ENCODE measurements at places on chromosomes 4 and X. TPM values are rescaled to one million over a fixed set of nuclear protein-coding genes. Genes with fewer than 3 reads are reported as not detected.
A peak's percentile ranks its signal among the peaks of the same experiment; 100 is the strongest.

DNA sequence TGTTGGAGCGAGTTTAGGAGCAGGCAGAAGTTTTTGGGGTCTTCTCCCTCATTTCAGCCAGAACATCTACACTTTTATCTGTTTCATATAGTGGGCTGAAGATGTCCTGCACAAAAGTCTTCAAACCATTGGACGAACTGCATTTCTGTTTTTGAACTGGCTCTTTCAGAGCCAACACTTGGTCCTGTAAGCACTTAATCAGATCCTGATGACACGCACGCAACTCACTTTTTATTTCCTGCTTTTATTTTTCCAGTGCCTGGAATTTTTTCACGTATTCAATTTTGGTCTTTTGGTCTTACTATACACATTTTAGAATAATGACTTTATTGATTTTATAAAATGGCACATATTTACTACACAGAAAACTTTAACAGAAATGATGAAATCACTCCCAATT, 40.2 kb upstream of the NKX3-2 start:
- DNase-seq, result no peak

GRCh38 chrX:85136409-85136808, 107.2 kb downstream of the SATL1 start:
- DNase-seq, result no peak

Gene HPRT1
- 120 TPM for total RNA-seq

Gene TMSB15A
- not detected for total RNA-seq

- DNase-seq, result no peak
Observed at GRCh38 chr4:59904331-59904730, 1295.8 kb upstream of the ADGRL3 start.

Gene CLIC2
- 0.49 TPM for total RNA-seq

- no peak for DNase-seq
Observed at GRCh38 chrX:111035991-111036390, 60.0 kb upstream of the PAK3 start.

Gene LRIT3
- 0.16 TPM for total RNA-seq

- peak; percentile 37 for DNase-seq
Observed at GRCh38 chr4:85610450-85610849, 135.5 kb downstream of the ARHGAP24 start.

Gene WAS
- 81.6 TPM for total RNA-seq

DNA sequence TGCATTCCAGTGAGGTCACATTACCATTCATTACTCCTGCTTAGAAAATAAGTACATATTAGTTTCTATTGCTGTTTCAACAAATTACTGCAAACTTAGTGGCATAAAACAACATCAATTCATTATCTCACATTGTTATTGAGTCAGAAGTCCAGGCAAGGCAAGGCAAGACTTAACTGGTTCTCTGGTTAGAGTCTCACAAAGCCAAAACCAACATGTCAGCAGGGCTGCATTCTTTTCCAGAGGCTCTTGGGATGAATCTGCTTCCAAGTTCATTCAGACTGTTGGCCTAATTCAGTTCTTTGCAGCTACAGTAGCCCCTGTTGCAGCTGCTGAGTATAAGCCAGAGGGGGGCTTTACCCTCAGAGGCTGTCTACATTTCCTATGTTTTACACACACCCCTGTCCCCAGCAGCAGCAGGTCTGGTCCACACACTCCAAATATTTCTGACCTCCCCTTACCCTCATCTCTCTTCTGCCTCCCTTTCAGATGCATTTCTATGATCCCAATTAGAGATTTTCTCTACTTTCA, 892.1 kb upstream of the EPHA5 start:
- DNase-seq, result no peak

Gene HSD17B10
- 97.6 TPM for total RNA-seq

DNA sequence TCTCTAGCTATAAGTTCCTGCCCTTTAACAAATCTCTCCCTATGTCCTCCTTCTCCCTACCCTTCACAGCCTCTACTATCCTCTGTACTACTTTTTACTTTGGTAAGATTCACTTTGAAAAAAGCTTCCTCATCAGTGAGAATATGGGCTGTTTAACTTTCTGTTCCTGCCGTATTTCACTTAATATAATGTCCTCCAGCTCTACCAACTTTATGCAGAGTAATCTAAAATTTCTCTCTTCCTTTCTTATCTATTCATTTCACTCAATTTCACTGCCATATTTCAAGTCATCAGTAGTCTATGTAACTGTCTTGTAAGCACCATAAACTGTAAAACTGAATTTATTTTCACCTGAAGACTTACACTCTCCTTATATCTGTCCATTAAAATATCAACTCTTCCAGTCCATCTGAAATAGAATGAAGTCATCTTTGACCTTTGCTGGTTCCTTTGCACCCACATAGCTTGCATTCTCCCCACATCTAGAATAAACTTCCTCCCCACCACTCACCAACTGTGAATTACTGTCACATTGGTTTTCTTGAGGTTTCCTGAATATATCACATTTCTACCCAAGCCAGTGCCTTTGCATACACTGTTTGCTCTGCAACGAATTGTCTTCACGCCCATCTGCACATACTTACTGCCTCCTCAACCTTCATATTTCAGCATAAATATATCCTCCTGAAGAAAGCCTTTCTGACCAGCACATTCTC, 54.6 kb downstream of the ARAP2 start:
- peak; percentile 39 for DNase-seq

Gene PFKFB1
- 0.92 TPM for total RNA-seq

DNA sequence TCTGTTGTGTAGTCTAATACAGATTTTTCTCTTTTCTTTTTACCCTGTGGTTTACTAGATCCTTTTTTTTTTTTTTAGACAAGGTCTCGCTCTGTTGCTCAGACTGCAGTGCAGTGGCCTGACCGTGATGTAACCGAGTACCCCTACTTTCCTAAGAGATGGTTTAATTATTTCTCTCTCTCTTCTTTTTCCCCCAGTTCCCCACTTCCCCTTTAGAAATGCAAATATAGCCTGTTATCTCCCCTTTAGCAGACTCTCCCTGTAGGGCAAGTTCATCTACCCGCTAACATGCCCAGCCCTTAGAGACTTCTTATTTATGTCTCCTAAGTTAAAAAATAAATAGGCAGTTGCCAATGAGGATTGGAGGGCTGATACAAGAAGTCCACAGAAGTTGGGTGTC, 4.5 kb downstream of the SNX25 start:
- no peak for DNase-seq

Gene KLKB1
- not detected for total RNA-seq

DNA sequence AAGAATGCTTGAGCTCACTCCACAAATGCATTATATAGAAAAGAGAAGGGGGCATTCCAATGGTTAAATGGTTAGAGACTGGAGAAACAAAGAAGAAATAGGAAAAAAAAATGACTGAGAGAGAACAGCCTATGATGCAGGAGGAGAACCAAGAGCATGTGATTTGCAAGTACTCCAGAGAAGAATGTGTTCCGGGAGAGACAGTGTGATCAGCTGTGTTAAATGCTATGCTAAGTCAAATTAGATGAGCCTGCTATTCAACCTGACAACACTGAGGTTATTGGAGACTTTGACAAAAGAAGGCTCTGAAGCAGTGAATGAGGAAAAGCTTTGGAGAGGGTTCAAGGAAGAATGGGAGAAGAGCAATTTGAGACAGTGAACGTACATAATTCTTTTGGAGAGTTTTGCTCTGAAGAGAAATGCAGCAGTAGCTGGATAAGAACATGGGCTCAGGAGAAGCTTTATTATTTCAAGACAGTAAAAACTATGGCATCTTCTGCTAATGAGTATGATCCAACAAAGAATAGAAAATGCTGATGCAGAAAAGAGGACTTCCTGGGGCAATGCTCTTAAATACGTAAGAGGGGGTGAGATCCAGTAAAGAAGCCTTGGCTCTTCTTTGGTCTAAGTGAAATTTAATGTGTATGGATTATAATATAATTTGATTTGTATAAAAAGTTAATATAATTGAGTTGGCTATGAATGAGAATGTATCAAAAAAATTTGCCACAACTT, 66.3 kb downstream of the PPP3CA start:
- DNase-seq, result no peak

DNA sequence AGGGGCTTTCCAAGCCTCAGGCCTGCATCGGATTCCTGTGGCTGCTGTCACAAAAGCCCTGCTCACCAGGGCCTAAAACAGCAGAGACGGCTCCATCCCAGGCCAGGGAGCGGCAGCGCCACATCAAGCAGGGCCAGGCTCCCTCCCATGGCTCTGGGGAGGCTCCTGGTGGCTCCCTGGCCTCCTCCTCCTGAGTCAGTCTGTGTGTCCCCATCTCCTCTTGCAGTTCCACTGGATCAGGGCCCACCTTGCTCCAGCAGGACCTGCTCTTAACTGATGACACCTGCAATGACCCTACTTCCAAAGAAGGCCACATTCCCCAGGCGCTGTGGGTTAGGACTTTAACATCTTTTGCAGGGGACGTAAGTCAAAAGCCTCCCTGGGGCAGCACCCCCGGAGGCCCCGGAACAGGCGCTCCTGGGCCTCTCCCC, 51.9 kb downstream of the CPZ start:
- no peak for DNase-seq

DNA sequence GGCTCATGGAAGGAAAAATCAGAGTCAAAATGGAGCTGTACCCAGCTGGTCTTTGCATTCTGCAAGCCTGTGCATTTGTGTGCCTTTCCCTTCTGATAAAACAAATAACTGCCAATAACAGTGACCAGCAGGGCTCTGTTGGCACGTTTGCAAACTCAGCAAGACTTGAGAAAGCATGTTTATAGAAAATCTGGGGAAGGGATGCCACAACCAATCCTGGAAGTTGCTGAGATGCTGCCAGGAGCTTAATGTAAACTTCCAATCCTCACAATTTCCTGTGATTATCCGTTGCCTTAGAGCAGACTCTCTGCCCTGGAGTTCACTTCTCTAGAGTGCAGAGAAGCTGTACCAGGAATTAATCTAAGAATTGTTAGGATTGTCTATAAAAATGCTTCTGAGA, 6.9 kb upstream of the ANXA3 start:
- DNase-seq, result no peak

DNA sequence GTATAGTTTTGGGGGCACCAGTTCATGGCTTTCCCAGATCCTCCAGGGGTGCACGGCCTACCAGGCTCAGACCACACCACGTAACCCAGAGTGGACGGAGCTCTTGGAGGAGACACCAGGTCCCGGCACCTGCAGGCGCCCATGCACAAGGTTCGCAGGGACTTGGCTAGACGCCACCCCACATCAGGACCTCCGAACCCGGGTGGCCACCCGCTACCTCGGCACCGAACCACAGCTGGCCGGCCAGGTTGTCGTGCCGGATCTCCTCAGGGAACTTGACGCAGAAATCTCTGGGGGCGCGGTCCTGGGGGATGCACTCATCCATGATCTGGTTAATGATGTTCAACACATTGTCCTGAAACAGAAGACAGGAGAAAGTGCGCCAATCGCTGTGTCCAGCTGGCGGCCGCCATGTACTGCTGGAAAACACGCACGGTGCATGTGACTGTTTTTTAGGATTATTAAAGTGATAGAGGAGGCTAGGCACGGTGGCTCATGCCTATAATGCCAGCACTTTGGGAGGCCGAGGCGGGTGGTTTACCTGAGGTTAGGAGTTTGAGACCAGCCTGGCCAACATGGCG, 77.1 kb downstream of the ZFYVE28 start:
- DNase-seq, result no peak

DNA sequence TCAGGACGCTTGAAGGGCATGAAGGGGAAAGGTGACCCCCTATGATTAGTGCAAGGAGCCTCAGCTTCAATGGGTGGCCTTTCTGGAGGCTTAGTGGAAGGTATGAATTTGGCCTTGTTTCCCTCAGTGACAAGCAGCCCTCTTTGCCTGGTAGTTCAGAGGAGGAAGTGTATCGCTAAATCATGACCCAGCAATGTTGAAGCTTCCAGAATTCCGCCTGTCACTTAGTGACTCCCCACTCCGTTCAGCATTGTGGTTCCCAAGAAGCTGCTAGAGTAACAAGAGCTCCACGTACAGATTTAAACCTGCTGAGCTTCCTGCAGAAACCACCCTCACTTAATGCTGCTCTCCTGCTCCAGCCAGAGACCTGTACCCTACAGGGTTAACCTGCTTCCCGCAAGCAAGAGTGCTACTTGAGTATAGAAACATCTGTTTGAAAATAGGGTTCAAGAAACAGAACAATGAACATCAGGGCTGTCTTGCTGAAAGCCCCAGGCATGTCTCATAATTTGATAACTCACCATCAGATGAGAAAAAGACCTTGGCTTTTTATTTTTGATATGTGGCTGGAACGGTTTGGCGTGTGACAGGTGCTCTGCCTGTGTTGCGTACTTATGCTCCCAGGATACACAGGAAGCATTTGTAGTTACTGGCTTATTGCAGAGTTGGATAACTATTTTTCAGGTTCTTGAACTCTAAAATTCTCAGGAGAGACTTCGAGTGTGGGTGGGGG, 105.2 kb downstream of the UCHL1 start:
- no peak for DNase-seq

Gene PRR32
- not detected for total RNA-seq

DNA sequence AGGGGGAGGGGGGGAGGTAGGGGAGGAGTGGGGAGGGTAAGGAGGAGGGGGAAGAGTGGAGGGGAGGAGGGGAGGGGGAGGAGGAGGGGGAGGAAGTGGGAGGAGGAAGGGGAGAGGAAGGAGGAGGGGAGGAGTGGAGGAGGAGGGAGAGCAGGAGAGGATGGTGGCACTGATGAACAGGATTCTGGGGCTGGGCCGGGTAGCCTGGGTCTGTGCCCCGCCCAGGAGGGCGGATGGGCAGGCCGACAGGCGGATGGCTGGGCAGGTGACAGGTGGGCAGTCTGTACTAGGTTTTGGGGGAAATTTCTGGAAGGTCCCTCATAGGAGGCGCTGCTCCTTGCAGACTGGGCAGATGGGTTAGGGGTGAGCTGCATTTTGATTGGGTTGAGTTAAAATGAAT, 66.0 kb upstream of the ADRA2C start:
- no peak for DNase-seq

Gene FOXR2
- not detected for total RNA-seq

Gene ASB12
- total RNA-seq, result not detected

GRCh38 chr4:39729557-39729956, 31.6 kb downstream of the UBE2K start:
- DNase-seq, result no peak

Gene PF4V1
- total RNA-seq, result not detected
